RWPE1 (cell line): ENCODE measurements at places on chromosomes 4 and X.
A peak's percentile ranks its signal among the peaks of the same experiment; 100 is the strongest.

DNA sequence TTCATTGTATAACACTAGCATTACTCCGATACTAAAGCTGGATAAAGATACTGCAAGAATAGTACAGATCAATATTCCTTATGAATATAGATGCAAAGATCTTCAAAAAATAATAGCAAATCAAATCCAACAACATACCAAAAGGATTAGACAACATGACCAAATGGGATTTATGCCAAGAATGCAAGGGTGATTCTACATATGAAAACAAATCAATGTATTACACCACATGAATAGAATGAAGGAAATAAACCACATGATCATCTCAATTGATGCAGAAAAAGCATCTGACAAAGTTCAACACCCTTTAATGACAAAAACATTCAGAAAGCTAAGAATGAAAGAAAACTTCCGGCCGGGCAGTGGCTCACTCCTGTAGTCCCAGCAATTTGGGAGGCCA lies 42.8 kb downstream of the CUL4B start:
- no peak for DNase-seq

GRCh38 chr4:24472514-24473308 lies 111.6 kb downstream of the DHX15 start:
- DNase-seq: peak; percentile 69

GRCh38 chr4:13092702-13093101 lies 391.4 kb downstream of the RAB28 start:
- no peak for DNase-seq

- DNase-seq: no peak
Observed at GRCh38 chr4:166839615-166840251, 394.6 kb downstream of the SPOCK3 start.
